ENCODE measurements at places on chromosomes 7 and 10.
A peak's percentile ranks its signal among the peaks of the same experiment; 100 is the strongest.

DNA sequence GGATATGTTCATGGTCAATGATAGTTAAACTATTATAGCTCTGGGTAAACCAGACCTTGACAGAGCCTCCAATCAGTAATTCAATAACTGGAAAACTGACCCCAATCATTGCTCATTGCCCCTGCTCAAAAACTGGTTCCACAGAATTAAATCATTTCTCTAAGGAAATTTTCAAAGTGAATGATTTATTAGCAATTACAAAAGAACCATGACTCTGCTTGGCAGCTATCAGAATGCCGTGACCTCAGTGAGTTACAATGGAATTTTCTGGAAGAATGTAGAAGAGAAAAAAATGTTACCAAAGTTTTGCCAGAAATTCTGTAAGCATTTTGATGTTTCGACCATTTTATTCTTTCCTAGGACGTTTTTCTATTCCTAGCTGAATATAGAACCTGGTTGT, 106.8 kb upstream of the APBB1IP start:
- no peak for DNase-seq

DNA sequence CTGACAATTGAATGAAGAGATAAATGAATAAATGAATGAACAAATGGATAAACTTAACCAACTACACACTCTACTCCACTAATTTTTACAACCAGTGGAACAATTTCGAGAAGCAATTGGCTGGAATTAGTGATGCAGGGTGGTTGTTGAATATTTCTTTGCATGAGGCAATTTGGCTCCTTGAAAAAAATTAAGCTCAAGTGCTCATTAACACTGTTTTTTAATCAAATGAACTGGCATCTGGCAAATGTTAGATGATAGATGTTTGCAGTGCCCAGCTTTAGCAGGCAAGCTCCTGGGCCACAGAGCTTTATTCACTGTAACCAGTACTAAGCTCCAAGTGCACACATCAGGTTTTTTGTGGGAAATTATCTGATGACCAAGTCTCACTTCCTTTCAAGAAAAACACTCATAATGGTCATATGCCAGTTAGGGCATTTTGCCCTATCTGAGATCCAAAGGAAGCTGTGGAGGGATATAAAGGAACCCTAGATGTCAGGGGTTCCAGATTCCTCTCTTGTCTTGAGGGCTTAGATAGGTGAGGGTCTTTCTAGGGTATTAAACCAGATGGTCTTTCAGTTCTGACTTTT, 16.4 kb upstream of the ADD3 start:
- no peak for DNase-seq

DNA sequence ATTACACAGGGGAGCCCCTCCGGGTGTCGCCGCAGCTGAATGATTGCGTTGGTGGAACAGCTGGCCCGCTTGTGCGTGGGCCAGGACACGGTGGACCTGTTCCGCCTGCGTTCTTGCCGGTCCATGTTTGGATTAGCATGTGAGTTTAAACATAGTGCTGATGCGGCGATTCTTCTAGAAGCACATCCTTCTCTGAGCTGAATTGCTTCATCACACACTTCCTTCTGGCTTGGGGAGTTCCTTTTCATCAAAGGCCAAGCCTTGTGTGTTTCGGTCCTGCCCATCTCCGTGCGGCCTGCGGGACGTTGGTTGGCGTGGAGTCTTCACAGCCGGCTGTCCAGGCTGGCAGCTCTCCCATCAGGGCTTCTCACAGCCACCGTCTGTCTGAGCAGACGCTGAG, 45.5 kb upstream of the SLC29A4 start:
- DNase-seq, result peak; percentile 64

DNA sequence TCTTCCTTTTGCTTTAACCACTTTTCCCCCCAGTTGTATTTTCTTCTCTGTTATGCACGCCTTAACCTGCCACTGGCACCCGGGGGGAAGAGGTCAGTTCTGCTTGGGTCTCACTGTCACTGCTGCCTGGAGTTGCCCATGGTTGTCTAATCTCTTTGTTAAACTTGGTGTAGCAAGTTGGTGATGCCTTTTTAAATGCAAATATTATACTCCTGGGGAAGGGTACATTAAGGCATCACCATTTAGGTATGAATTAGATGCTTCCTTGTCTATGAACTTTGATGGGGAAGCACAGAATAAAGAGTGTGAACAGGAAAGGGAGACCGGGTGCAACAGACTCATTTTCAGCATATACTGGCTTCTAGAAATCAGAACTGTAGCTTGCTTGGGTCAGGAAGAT, 9.1 kb upstream of the SORCS3 start:
- no peak for DNase-seq

GRCh38 chr10:16887565-16887964, 70.3 kb upstream of the RSU1 start:
- DNase-seq, result peak; percentile 77

GRCh38 chr10:47165168-47165710, 134.8 kb upstream of the GDF10 start:
- DNase-seq, result no peak

DNA sequence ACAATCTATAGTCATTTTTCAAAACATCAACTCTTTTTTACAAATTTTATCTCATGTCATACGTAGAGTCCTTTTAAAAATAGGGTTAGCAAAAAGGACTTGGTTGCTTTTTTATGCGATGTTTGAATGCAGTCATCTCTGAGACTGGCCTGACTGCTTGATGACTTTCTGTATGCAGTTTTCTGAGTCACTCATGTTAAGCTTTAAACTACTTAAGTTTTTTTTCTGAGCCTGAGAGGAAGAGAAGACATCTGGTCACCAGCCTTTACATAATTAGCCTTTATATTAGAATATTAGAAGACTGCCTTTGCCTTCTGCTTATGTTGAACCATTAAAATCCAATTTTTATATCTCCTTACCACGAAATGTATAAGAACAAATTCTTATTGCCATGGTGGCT, 834.4 kb upstream of the MBL2 start:
- DNase-seq, result no peak

DNA sequence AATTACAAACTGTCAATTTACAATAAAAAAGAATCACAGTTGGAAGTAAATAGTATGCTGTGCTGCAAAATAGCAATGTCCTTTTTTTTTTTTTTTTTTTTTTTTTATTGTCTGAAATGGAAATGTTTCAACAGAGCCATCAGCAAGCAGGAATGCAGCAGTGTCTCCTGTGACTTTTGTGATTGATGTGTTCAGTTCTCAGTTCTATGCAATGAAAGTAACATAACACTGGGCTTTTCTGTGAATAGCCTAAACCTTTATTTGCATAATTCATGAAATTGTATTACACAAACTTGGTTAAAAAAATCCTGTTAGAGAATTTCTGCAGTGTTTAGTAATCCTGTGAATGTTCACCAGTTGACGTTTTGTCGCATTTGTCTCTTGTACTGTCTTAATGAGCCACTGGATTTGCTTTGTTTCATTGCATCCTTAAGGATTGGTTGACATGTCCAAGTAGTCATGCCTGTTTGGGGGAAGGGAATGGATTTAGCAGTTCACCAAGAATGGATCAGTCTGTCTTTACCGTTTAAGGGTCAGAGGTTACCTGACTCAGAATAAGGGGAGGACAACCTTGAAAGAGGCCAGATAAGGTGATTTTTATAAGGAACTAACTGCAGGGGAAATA, 192.7 kb downstream of the MLLT10 start:
- DNase-seq, result no peak

- DNase-seq, result peak; percentile 81
These were observed 90.6 kb downstream of the ARID5B start for GRCh38 chr10:61992059-61992460.

- DNase-seq, result no peak
These were observed 227.3 kb downstream of the PTEN start for GRCh38 chr10:88090568-88091214.

DNA sequence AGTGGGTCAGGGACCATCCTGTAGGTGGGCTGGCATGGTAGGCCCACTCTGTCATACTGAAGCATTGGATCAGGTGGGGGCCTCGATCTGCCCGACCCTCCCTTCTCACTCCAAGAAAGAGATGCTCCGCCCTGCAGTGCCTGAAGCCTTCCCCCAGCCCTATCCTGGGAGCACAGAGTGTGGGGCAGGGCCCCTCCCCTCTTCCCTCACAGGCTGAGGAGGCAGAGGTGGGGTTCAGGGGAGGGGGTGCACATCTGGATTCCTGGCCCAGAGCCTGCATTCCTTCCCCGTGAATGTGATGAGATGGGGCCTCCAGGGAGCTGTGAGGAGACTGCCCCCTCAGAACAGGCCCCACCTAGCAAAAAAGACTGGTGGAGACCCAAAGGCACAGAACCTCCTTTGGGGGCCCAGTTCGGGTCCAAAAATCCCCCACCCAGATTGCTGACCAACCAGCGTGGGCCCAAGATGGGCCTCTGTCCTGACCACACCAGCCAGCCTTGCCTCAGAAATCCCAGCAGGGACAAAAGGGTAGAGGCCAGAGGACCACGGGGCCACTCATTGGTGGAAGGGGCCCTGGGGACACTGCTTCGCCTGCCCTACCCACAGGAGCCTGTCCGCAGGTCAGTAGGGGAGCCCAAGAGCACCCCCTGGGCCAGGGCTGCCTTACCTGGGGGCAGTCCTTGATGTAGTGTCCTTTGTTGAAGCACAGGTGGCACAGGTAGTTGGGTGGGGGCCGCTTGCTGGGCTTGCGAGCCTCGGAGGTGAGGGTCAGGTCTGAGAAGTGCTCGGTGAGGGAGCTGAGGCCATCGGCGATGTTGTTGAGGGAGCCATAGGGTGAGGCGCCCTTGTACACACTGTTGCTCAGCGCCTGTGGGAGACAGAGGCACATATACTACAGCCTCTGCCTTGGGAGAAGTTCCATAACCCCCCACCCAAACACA, 13.3 kb downstream of the ZCCHC24 start:
- peak; percentile 57 for DNase-seq

Data from choroid plexus epithelial cell (primary cell).